ENCODE measurements at places on chromosomes 2 and 18.

DNA sequence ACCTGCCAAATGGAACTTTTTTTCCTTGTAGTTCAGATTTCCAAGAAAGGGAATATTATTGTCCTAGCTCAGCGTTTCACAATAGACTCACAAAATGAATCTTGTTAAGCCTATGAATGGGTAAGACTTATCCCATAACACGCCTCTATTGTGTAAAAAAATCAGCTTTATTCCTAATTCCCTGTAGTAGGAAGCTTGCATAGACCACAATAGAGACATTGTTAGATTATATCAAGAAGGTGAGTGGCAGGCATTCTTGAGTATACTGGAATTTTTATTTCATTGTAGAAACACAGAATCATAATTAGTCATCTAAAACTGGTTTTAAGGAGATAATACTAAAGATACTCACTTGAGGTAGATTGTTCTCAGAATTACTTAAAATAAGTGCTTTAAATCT, 46.5 kb upstream of the SLC30A6 start:
- no peak for DNase-seq

DNA sequence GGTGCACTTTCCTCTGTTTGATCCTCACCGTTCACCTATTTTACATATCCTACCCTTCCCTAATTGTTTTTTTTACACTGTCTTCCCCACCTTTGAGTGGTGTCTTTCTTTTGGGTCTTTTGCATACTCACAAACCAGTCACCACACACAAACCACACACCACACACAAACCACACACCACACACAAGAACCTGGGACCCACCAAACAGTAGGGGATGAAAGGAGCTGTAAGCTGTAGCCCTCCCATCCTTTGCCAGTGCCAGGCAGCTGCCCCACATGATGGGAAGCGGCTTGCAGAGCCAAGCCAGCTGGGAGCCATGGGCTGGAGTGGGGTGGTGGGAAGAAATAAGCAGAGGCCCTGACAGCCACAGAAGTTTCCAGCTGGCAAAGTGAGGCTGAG, 38.9 kb upstream of the MSH6 start:
- DNase-seq: no peak

DNA sequence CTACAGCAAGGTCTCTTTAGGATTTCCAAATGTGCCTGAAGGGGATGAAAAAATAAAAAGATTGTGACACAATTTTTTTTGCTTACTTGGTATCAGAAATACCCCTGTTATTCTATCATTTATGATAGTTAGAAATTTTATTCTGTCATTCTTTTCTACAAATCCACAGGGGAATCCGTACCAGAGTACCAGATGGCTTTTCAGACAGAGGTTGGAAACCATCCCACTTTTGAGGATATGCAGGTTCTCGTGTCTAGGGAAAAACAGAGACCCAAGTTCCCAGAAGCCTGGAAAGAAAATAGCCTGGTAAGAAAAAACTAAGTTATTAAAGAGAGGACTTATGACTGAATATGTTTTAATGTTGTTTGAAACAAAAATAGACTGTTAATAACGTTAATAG, 92.6 kb upstream of the FAM117B start:
- no peak for DNase-seq

- DNase-seq: no peak
These were observed 16.3 kb downstream of the FAM228A start for GRCh38 chr2:24191156-24191555.

DNA sequence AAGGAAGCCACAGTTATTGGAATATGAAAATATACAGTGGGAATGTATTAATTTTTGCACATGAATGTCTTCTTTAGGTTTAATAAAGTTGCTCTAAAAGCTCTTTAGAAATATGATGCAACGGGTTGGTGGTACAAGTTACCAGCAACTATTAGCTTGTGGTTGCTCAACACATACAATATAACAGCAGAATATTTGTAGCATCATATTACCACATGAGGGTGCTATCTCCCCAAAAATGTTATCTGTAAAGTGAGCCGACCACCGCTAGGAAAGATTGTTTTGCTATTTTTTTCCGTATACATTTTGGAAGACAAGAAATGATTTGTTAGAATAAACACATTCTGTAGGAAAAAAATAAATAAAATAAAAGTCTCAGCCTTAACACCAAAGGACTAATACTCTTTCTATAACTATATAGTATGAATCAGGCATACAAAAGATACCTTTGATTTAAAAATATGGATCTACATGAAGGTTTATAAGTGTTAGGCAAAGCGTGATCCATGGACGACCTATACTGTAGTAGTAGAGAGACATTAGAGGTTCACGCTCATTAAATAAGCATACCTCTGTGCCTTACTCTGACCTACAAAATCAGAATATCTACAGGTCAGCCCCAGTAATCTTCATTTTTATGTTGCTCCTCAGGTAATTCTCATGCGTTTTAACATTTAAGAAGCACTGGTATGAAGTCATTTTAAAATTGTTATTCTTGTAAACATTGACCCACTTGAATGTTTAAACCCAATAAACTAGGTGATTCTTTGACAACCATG, 1110.6 kb upstream of the ACVR2A start:
- no peak for DNase-seq

DNA sequence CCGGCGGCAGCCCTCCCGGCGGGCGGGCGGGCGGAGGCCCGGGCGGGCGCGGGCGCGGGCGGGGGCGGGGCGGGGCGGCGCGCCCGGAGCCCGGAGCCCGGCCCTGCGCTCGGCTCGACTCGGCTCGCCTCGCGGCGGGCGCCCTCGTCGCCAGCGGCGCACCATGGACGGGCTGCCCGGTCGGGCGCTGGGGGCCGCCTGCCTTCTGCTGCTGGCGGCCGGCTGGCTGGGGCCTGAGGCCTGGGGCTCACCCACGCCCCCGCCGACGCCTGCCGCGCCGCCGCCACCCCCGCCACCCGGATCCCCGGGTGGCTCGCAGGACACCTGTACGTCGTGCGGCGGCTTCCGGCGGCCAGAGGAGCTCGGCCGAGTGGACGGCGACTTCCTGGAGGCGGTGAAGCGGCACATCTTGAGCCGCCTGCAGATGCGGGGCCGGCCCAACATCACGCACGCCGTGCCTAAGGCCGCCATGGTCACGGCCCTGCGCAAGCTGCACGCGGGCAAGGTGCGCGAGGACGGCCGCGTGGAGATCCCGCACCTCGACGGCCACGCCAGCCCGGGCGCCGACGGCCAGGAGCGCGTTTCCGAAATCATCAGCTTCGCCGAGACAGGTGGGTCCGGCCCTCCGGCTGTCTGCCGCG, at the start of gene INHBB:
Gene INHBB, plus strand, starts transcription at position 111 of the 641 bp plus-strand sequence. Its CDS starts 53 bp downstream, at position 164.
- peak; percentile 18 for DNase-seq

DNA sequence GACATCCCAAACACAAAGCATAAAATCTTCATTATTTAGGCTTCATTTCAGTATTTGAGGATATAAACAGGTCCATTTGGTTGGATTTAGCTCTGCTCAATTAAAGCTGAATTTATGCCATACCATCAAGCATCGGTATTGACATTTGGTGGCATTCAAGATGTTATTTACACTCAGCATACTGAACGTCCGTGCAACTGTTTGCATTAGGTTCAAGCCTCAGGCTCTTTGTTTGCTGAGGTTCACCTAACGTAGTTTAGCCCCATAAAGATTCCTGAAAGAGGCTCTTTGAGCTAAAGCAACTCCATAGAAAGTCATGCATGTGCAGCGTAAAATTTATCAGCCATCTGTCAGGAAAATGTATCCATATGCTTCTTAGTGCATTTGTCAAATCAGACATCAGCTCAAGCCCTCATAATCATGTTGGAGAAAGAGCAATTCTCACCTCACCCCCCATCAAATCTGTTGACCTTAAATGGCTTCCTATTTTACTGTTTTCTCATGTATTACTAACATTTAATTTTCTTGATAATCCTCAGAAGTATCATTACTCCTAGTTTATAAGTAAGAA, 366.9 kb downstream of the EPHA4 start:
- no peak for DNase-seq

DNA sequence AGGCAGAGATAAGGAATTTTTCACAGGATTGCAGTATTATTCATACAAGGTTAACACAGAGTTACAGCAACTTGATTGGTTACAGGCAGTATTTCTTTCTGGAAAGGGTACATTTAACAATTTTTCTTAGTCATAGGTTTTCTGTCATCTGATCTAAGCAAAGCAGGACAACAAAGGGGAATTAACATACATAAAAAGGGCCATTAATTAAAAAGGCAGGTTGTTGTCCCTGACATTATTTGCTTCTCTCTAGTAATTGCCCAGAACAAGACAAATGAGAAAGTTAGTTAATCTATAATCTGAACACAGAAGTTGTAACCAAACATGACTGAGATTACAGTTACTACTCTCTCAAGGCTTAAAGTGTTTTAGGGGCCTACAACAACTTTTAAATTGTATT, 291.4 kb upstream of the LRRTM4 start:
- no peak for DNase-seq

DNA sequence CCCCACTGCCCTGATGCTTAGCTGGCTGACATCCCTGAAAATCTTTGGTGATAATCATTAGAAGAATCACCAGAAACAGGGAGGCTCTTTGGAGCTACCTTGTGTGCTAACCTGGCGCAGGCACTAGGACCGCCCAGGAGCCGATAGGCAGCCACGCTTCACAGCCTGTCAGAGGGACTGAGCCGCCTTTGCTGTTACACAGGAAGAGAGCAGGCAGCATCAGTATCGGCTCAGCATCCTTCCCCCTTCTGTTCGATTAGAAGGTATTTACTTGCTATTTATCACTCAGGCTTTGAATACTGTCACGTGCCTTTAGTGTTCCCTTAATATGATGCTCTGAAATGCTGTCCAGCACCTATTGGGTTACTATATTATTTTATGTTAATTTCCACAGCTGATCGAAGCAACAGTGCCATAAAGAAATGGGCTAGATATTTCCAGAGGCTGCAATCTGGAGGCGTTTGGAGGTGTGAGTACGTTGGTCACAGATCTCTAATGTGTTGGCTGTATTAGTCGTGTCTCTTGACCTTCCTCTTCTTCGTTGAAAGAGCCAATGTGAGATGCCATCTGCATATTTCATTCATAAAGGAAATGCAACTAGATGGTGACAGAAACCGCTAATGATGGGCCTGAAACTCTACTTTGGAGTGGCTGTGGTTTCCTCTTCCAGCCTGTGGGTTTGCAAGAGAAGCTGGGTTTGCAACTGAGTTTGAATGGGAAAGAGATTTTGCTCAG, 110.4 kb upstream of the RAB27B start:
- no peak for DNase-seq

DNA sequence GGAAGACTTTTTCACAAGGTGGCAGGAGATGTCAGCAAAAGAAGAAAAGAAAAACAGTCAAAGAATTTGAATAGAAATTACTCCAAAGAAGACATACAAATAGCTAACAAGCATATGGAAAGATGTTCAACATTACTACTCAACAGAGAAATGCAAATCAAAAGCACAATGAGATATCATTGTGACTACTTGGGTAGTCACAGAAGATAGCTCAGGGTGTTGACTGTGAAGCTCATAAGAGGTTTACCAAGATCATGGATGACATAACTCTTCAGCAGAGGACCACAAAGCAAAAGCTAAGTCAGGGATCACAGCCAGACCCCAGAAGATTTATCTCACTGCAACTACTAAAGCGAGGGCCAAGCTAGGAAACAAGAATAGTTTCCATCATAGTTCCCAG, 53.0 kb upstream of the TANK start:
- DNase-seq: no peak

DNA sequence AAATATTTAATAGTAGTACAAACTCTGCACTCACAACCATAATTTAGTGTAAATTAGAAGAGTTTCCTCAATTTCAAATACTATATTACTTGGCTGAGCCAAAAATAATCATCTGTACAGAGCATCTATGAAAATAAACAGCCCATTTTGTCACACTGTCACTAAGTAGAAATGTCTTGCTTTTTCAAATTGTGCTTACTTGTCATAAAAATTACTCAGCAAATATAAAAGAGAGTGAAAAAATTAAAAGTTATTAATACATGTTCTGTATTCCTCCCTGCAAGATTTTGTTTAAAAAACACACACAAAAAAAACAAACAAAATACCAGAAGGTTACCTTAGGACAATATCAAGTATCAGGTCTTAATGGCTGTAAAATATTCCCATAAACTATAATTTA, 155.7 kb downstream of the DLGAP1 start:
- DNase-seq: no peak

DNA sequence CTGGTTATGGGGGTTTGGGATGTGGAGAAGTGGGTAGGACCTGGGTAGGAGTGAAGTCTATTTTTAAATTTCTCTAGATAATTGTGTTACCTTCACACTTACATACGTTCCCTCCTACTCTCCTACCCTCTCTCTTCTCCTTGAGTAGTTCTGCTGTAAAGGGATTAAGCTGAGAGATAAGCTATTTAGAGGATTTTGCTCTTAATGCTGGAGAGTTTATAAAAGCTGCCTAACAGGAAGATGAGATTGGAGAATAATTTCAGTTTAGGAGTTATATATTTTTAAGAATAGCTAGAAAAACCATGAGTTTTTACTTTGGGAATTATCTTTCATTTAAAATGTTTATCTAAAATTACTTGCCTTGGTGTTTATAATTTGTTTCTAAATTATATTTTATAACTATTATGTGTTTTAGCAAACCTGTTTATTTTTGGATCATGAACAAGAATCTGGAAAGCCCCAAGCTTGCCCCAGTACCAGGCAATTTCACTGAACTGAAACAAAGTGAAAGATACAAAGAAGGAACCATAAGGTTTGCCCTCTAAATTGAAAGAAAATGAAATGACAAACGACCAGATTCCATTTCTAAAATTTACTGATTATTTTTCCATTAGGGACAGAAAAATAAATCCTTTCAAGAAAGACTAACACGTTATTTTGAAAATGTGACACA, 101.5 kb downstream of the ZNF532 start:
- no peak for DNase-seq

DNA sequence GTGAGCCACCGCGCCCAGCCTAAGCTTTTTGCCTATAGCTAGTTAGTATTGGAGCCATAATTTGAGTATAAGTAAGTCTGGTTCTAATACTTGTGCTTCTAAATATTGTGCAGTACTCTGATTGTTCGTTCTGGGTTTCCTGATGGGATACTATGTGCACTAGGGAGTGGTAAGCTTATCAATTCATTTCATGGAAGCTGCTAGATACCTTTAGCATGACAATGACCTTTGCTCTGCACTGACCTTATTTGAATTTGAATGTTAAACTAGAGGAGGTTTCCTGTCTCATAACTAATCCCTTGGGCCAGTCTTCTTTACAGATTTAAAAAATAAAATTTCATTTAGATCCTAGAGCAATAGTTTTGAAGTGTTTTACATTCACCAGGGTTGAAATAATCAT, 125.1 kb downstream of the GPD2 start:
- DNase-seq: no peak

DNA sequence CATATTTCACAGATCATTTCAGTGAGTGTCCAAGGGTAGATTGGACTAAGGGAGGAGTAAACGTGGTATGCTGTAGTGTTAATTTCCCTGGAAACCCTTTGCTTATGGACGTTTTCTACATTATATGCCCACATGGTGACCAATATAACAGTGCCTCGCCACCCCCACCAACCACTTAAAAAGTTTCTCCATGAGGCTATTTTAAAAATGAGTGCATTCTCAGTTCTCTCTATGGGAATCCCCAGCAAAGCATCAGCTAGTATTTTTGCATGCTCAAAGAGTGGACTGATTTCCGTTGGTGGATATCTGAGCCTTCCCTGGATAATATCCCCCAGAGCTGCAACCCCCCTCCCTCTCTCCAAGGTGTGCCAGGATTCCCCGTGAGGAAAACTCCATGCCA, 73.2 kb downstream of the TGFA start:
- DNase-seq: no peak

- no peak for DNase-seq
These were observed 93.5 kb downstream of the TFCP2L1 start for GRCh38 chr2:121191191-121192170.
